Activated T-cell treated with anti-CD3 and anti-CD28 coated beads, Interleukin-2, amount 50 U/mL, for 72 hours (primary cell): ENCODE measurements at places on chromosomes 7 and 10. TPM values are rescaled to one million over a fixed set of nuclear protein-coding genes. Genes with fewer than 3 reads are reported as not detected.

The TRIM50 gene
- total RNA-seq, result not detected

The FKBP6 gene
- not detected for total RNA-seq

The IGF2BP3 gene
- 2.0 TPM for total RNA-seq

The PTPN20 gene
- total RNA-seq, result 0.99 TPM

The HTR5A gene
- not detected for total RNA-seq

The CRTAC1 gene
- total RNA-seq, result not detected

The CPA2 gene
- not detected for total RNA-seq

DNA sequence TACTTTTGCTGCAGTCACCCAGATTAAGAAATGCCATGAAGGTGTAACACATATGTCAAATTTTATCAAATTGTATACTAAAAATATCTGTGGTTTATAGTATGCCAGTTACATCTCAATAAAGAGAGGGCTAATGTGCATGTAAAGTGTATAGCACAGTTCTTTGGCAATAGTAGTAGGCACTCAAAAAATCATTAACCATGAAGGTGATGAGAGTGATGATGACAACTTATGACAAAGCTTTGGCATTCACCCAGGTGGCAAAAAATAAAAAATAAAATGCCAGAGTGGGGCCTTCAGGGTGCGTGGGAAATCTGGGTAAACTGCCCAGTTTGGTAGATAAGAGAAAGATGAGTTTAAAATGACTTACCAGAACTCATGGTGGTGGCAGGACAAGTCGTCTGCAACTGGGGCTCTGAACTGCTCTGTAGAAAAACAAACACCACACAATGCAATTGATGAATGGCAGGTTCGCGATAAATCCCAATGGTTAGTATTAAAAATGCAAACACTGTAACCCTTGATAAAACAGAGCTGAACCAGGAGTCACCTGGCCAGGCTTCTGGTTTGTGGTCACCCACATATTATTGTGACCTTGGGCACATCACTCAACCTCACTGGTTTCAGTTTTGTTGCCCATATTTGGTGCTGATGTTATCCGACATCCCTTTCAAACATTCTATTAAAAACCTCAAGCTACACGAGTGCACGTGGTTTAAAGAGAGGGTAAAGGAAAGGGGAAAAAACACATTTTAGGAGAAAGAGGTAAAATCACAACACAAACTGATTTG lies 120.2 kb downstream of the SORBS1 start:
- peaks cover 13% of the 10 kb centered on the region for H3K27me3 ChIP-seq
- H3K27ac ChIP-seq, result no peak overlapping the region
- no peaks in the 10 kb centered on the region for H3K36me3 ChIP-seq

GRCh38 chr10:89280508-89280907 lies 21.3 kb upstream of the IFIT2 start:
- no peak for DNase-seq
- H3K36me3 ChIP-seq, result no peaks in the 10 kb centered on the region
- H3K4me3 ChIP-seq, result no peak overlapping the region
- H3K27ac ChIP-seq, result no peak overlapping the region

GRCh38 chr10:64430690-64431323 lies 909.6 kb downstream of the REEP3 start:
- H3K4me3 ChIP-seq, result no peak overlapping the region
- no peak overlapping the region for H3K27ac ChIP-seq
- H3K36me3 ChIP-seq, result no peaks in the 10 kb centered on the region
- H3K4me1 ChIP-seq, result no peaks in the 10 kb centered on the region
- H3K27me3 ChIP-seq, result no peaks in the 10 kb centered on the region
- no peak for DNase-seq

DNA sequence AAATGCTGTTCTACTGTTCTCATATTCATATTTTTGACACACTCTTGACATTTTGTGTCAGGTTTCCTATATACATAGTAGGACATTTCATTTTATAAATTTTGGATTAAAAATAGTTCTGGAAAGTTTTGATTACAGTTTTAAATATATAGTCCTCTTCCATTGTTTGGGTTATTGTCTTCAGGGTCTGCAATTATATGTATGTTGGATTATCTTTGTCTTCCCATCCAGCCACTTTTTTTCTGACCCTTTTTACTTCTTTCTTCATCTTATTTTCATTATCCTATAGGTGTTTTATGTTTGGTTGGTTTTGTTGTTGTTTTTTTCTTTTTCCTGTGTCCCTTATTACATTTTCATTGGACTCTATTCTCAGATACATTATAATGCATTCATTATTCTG lies 71.1 kb upstream of the CCDC6 start:
- no peaks in the 10 kb centered on the region for H3K27me3 ChIP-seq
- peaks cover 9% of the 10 kb centered on the region for H3K36me3 ChIP-seq
- DNase-seq, result no peak
- H3K4me1 ChIP-seq, result no peaks in the 10 kb centered on the region

GRCh38 chr10:10432296-10433035 lies 585.2 kb upstream of the CELF2 start:
- H3K27me3 ChIP-seq, result peaks cover 30% of the 10 kb centered on the region
- H3K27ac ChIP-seq, result no peak overlapping the region
- no peak overlapping the region for H3K4me3 ChIP-seq
- no peaks in the 10 kb centered on the region for H3K4me1 ChIP-seq

- DNase-seq, result no peak
- no peak overlapping the region for H3K4me3 ChIP-seq
- H3K4me1 ChIP-seq, result no peaks in the 10 kb centered on the region
Measured at GRCh38 chr7:7554649-7555575, 11.8 kb upstream of the MIOS start.

DNA sequence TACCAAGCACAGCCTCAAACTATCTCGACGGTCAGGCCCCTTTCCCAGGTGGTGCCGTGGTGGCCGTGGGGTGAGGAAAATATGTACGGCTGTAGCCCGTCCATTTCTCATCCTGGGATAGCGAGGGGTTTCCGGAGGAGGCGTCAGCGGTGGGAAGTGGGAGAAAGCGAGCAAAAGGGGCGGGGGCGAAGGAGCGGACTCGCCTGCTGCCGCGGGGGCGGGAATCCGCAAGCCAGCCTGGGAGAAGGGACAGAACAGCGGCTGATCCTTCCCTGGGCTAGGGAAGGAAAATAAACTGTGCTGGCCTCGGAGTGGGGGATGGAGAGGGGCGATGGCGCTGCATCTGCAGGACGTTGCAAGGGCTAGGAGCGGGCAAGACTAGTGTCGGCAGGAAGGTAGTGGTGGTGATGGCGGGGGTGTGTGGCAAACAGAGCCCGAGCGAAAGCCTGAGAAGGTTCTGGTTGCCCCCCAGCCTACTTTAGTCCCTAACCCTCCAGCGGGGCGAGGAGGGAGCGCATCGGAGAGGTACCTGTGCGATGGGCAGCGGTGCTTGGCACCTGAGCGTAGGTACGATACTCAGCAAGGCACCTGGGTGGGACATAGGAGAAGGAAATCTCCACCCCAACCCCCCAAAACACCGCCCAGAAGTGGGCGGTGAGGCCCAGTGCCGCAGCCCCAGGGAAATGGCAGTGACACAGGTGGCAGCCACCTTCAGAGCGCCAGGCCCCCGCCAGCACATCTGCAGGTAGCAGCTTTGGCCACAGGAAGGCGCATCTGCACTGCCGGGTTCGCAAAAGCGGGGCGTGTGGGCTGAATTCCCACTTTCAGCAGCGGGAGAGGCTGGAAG lies 49.9 kb upstream of the STEAP1B start:
- H3K36me3 ChIP-seq, result no peaks in the 10 kb centered on the region
- peaks cover 12% of the 10 kb centered on the region for H3K4me1 ChIP-seq
- H3K4me3 ChIP-seq, result peak overlapping the region; percentile 84
- DNase-seq, result peak; percentile 29
- H3K27ac ChIP-seq, result no peak overlapping the region

GRCh38 chr10:44874166-44874565 lies 37.0 kb upstream of the TMEM72 start:
- DNase-seq, result no peak
- H3K4me3 ChIP-seq, result no peak overlapping the region
- no peaks in the 10 kb centered on the region for H3K36me3 ChIP-seq
- no peak overlapping the region for H3K27ac ChIP-seq

DNA sequence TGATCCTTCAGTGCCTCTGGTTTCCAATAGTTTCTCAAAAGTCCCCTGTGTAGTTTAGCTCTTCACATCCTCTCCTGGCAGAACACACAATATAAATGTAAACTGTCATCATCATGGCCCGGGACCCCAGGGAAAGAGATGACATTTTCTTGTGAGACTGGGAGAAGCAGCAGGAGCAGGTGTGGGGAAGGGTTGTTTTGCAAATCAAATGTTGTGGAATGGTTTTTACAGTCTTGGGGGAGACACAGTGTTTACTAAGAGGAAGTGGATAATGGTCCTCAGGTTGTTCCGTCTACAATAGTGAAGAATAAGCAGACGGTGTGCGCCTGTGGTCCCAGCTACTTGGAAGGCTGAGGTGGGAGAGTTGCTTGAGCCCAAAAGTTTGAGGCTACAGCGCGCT lies 159.1 kb downstream of the SEC23IP start:
- H3K4me1 ChIP-seq, result no peaks in the 10 kb centered on the region
- peaks cover 12% of the 10 kb centered on the region for H3K27me3 ChIP-seq
- no peaks in the 10 kb centered on the region for H3K36me3 ChIP-seq
- H3K27ac ChIP-seq, result no peak overlapping the region
- no peak overlapping the region for H3K4me3 ChIP-seq
